EL (cell line): ENCODE measurements at places on chromosomes 5 and 9.

DNA sequence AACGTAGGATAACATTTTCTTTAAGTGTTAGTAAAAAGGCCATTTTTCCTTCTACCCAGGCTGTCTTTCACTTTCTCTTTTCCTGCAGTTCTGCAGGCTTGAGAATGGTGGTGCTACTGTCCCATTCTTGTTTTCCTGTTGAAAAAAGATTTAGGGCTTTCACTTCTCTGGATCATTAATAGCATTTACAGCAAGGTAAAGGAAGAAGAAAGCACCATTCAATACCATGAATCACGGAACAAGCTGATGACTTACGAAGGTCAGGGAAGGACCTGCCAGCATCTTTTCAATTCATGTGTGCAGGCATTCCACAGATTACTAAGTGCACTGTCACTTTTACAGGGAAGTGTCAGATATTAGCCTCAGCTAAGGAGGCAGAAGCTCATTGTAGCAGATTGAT, 292.8 kb downstream of the YTHDC2 start:
- DNase-seq, result peak; percentile 64

DNA sequence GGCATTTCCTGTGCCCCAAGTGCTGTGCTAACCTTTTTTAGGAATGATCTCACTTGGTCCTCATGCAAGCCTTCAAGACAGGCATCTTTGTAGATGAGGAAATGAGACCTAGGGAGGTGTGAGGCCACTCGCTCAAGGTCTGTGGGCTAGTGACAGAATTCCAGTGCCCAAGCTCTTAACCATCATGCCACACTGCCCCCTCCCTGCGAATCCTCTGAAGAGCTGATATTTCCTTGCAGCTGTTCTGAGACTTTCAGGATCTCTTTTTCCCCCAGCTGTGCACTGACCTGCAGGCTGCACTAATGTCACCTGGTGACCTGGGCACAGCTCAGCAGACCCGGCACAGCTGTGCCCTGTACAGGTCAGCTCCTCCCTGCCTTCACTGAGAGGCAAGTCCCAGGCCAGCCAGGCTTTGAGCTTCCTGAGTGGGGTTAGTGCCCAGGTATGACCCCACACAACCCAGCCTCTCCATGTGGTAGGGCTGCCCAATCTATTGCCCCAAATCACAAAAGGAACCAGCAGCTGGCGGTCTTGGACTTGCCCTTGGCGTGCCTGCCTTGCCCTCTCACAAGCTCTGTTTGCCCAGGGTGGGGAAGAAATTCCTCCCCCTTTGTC, 32.7 kb downstream of the MORN5 start:
- DNase-seq, result no peak

DNA sequence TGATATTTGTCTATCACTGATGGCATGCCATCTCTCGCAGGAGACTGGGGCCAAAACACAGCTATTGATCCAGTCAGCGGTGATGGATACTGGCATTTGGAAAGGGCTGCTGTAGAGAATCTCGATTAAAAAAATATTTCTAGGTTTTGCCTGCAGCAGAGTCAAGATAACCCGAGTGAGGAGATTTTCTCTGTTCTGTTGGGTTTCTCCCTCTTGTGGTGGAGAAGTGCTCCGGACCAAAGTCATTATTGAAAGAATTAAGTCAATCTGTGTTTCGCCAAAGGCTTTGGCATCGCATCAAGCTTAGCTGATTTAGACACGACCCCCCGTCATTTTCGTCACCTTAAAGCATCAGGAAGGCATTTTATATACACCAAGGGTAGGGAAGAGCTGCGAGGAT, 97.1 kb upstream of the IRX2 start:
- no peak for DNase-seq

- no peak for DNase-seq
Measured at GRCh38 chr9:89738137-89738932, 133.5 kb downstream of the GADD45G start.

DNA sequence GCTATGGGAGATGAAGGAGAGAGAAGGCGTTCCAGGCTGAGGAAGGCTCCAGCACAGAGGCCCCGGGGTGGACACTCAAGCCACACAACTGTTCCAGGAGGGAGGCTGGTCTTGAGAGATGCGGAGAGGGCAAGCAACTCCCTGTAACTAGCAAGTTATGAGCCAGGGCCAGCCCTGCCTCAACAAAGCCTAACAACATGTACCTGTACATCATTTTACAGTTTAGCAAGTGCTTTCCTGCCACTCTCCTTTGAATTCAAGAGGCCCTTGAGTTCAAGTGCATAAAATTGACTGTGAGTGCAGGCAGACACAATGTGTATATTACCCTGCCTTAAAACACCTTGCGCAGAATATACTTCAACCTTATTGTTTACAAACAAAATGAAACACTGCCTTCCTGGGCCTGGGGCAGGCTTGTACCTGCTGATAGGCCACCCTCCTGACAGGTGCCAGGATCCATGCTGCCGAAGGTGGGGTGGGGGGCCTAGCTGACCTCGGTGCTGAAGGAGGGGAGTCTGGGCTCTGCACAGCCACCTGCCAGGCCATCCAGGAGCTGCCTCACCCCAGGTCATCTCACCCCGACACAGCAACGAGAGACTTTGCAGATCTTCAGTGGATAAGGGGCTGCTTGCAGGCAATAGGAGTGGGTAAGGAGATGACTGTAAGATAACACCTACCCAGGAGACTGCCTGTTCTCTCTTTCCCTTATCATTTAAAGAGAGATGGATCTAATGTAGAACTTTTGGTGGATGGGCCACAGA, 80.0 kb downstream of the PPARGC1B start:
- DNase-seq, result no peak

- DNase-seq, result no peak
Measured at GRCh38 chr9:113648586-113648985, 185.1 kb downstream of the RGS3 start.

DNA sequence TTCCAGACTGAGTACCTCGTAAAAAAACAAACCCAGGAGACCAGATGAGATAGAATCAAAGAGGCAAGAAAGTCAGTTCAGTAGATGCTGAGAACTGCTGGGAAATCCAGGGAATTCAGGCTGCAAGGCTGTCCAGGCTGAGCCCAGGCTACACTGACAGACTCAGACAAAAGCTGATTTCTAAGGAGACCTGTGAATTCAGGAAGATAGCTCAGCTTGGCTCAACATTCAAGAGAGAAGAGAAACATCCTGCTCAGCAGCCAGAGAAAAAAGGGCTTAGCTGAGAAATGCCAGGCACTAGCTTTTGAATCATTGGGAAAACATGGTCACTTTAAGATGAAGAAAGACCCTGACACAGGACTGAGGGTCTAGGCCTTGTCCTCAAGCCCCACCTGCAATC, 118.2 kb upstream of the SLC44A1 start:
- DNase-seq, result peak; percentile 11

- no peak for DNase-seq
Measured at GRCh38 chr5:4188704-4189103, 593.1 kb downstream of the IRX1 start.

- DNase-seq, result no peak
Measured at GRCh38 chr9:128729766-128730517, 6.0 kb upstream of the ZDHHC12 start.

DNA sequence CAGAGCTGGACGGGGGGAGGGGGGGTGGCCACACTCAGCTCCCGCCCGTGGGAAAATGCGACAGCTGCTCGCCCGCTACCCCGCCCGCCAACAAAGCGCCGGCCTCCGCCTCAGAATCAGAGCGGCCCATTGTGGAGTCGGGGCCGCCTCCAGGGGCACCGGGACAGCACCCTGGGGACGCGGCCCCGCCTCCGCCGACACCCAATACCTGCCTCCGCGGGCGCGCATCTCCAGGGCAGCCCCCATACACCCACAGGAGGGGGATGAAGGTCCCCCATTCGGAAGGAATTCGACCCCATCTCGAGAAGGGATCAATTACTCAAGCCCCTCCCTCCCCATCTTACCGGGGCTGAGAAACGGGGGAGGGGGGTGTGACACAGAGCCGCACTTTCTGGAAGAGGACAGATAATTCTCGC, 1.3 kb downstream of the NOTCH1 start:
- DNase-seq, result peak; percentile 50

DNA sequence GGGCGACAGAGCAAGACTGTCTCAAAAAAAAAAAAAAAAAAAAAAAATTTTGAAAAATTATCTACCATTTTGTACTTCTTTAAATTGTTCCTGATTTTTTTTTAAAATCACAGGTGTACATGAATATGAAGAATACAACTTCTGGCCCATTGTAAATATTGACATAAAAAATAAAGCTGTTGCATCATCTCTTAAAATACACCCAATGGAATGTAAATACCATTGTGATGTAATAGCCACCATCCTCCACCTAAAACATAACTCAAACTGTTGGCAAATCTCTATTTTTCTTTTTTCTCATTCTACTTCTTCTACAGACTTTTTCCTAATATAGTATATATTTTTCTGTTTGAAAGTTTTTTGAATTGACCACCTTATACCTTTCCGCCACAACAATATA, 61.0 kb upstream of the TEX48 start:
- DNase-seq, result no peak

DNA sequence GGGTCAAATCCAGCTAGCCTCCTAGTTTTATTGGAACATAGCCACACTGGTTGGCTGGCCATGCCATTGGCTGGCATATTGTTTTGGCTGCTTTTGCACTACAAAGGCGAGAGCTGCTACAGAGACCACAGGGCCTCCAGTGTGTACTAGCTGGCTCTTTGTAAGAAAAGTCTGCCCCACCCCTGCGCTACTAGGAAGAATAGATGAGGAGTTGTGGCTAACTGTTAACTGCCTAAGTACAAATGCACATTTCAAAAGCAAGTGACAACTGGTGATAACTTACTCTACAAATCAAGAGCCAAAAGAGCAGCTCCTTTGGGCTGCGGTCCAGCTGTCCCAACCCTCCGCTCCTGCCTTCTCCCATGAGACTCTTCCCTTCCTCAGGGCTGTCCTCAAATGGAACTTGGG, 63.9 kb downstream of the SERINC5 start:
- DNase-seq, result no peak

GRCh38 chr9:79604921-79605562, 33.3 kb downstream of the TLE4 start:
- DNase-seq, result no peak

DNA sequence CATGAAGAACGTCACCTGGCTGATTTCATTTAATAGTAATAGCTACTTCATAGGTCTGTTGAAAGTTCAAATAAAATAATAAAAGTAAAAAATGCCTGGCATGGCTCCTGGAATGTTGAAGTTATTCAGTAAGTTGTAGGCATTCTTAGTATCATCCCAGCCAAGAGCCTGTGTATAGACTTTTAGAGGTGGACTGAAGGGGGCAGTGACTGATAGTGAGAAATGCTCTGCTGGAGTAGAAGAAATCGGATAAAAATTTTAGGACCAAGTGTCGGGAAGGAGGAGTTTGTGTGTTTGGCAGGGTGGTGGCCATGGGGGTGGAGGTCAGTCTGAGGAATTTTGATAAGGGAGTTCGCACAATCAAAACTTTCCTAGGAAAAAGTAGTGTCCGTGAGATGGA, 3.6 kb downstream of the ZFP2 start:
- no peak for DNase-seq

DNA sequence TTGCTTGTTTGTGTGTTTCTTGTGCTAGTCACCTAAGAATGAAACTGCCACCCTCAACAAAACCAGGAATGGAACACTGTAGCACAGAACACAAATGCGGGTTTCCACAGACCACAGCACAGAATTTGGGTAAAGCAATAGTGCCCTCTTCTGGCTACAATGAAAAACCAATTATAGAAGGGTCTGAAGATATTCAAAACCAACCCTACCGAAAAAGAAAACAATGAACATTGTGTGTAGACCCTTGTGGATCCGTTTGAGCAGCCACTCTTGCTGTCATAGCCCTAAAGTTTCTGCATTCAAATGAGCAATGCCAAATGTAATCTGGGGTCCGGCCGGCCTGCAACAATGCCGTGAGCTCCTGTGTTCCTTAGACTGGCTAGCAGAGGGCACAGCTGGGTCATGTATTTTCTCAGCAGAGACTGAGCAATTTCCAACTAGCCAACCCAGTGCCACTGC, 8.3 kb upstream of the ENC1 start:
- peak; percentile 70 for DNase-seq

- no peak for DNase-seq
Measured at GRCh38 chr5:72191404-72191803, 84.1 kb downstream of the MAP1B start.

DNA sequence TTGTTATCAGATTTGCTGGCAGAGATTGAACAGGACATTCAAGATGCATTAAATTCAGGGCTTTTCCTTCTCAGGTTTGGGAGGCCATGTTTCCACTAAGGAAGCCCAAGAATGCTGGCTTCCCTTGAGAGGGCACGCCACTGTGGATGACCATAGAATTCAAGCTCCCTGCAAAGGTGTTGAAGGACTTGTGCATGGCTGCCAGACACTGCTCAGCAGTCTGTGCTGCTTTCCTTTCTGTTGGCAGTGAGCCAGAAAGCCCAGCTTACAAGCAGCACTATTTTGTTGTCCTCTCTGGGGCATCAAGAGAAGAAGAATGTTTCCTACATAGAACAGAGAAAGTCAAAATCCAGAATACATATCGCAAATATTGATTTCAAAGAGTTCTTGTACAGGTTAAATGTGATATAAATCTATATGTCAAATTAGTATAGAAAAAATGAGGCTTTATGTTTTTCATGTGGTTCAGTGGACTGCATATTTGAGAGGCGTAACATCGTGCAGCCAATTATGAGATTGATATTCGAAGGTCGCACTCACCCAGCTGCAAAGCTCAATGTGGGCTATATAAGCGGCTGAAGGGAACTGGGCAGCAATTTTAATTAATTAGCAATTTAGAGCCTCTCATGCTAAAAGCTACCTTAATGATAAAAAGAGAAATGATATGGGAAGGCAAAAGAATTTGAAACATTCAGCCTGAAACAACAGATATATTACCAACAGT, 103.1 kb upstream of the ISL1 start:
- DNase-seq, result no peak

- DNase-seq, result no peak
Measured at GRCh38 chr9:98892288-98892687, 51.4 kb upstream of the COL15A1 start.

- no peak for DNase-seq
Measured at GRCh38 chr9:15032860-15033259, 122.6 kb upstream of the FREM1 start.

DNA sequence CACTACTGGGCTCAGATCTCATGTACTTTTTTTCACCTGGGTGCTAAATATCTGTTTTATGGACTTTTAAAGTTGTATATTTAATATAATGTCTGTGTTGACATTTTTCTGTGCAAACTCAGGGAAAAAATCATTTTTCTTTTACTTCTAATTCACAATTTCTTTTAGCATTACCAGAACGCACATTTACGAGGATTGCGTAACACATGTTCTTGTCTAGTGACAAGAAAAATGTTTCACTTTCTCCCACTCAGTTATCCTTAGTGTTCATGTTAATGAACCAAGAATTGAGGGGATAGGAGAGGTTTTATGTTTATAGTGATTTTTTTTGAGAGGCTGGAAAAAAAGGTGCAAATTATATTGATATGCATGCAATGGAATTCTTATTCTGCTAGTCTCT, 86.3 kb upstream of the PJA2 start:
- DNase-seq, result no peak

GRCh38 chr5:72597456-72597948, 90.3 kb upstream of the ZNF366 start:
- peak; percentile 88 for DNase-seq

GRCh38 chr5:112586596-112587062, 151.1 kb upstream of the APC start:
- DNase-seq, result no peak

GRCh38 chr9:134216449-134216951, 52.1 kb upstream of the RNU6ATAC start:
- DNase-seq, result no peak
